ENCODE measurements at places on chromosomes 11 and 22.
A peak's percentile ranks its signal among the peaks of the same experiment; 100 is the strongest.

DNA sequence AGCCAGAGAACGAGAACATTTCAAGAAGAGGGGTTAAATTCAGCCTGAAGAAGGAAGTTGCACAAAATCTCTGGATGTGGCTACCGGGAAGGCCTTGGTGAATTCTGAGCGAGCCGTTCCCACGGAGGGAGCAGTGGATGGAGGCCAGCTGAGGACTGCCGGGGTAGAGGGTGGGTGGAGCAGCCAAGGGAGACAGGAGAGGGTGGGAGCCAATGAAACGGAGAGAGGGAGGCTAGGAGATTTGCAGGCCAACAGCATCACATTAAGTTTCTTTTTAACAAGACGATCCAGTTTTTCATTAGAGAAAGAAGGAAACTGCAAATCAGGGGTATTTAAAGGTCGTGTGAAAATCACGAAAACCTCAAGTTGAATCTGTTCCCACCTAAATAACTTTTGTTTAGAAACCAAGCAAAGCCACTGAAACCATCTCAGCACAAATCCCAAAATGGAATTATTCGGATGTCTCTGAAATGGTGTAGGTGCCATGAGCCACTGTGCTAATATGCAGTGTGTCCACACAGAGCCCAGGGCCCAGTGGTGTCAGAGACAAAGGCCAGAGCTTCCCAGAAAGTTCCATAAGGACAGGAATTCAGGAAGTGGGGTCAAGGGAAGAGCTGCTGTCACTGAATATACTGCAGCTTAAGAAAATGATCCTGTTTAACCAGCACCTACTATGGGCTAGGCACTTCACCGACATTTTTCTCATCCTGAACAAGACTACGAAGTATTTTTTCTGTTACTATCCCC is 59.7 kb upstream of the SLC35C1 start:
- no peak for DNase-seq

DNA sequence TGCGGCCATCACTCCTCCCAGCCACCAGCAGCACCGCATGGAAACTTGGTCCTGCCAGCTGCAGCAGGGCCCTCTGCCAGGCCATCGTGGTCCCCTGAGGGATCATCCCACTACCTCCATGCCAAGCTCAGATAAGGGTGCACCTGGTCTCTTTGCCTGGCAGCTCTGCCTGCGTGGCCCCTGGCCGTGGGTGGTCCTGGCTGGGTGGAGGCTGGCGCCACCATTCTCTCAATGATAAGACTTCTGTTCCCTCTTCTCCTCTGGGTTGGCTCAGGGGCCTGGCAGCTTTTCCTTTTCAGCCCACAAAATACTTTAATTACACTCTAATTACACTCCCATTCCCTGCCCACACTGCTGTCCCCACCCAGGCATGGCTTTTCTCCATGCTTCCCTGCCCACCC is 26.8 kb upstream of the TSKU start:
- no peak for DNase-seq

GRCh38 chr11:112806256-112806655 is 155.0 kb upstream of the NCAM1 start:
- no peak for DNase-seq

- DNase-seq, result no peak
Observed at GRCh38 chr11:116059919-116060318, 555.7 kb upstream of the CADM1 start.

DNA sequence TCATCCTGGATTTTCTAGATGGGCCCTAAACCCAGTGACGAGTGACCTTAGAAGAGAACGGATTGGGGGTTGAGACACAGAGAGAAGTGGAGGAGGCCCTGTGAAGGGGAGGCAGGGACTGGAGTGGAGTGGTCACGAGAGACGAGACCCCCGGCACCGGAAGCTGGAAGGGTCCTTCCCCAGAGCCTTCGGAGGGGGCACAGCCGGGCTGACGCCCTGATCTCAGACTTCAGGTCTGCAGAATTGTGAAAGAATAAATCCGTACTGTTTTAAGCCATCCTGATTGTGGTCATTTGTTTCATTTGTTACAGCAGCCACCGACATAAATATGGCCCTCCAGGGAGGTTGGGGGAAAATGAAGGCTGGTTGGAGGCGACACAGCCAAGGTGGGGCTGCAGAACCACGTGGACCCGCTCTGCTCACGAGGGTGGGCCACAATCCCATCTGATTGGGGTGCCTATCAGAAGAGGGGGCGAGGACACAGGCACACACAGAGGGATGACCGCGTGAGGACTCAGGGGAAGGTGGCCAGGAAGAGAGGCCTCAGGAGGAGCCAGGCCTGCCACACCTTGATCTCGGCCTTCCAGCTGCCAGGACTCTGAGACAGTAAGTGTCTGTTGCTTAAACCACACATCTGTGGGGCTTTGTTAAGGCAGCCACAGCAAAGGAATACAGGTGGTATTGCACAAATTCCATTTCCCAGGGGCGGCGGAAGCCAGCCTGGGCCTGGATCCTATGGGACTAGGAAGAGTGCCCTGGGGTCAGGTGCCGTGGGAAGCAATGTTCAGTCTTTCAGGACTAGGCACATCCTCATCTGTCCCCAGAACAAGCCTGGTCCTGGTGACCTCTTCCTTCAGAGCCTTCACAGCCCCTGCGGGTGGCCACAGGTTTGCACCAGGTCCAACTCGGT is 73.3 kb upstream of the SHANK2 start:
- no peak for DNase-seq

DNA sequence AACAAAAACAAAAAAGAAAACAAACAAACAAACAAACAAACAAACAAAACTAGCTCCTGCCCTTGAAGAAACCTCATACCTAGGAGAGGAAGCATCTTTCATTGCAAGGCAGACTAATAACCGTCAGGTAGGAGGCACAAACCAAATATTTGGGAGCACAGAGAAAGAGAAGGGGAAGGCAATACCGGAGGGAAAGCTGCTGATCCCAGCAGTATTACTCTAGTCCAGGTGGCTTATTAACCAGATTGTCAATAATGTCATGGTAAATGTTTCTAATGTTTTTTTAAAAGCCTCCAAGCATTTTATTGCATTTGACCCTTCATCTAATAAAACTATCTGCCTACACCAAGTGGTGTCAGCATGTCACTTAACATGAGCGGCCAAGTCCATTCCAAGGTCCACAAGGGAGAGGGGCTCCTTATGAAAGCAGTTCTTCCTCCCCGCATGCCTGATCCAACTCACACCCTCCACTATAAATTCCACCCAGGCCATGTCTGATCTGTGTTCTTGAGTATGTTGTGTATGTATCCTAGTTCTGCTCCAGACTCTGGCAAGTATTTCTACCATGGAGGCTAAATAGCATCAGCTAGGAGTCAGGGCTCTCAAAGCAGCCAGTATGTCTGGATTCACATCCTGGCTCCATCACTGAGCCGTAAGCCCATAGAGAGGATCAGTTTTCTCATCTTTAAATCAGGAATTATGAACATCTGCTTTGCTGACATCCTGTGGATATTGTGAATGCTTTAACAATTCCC is 208.1 kb upstream of the TENM4 start:
- no peak for DNase-seq

DNA sequence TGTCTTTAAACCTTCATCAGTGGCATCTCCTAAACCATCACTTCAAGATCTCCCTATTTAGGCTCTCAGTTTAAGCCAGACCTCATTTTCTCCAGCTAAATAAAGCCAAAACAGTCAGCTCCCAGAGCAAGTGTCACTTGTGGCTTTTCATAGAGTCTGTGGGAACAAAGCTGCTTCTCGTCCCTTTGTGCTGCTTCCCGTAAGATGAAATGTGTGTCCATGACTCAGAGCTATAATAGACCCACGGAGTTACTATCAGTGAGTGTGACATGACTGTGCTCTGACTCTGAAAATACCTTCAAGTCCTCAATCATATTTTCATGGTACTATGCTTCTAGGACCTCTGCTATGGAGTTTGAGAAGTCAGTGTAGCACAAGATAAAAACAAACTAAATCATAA is 57.3 kb upstream of the SLN start:
- no peak for DNase-seq

- no peak for DNase-seq
Observed at GRCh38 chr11:78733031-78733430, 158.4 kb upstream of the NARS2 start.

GRCh38 chr11:130737041-130737830 is 179.0 kb downstream of the SNX19 start:
- DNase-seq, result no peak

DNA sequence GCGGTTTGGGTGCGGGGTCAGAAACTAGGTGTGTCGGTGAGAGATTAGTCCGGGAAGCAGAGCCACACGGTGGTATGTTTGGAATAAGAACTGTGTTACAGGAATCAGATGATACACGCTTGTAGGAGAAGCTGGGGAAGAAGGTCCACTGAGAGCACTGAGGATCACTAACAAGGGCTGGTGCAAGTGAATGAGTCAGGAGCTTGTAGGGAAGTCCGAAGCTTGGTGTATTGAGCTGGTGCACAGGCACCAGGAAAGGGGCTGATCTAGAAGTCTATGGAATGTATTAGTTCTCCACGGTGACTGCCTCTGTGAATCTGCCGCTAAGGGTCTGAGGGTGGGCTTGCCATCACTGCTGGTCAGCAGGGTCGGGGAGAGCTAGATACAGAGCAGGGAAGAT is 18.8 kb upstream of the GRK3 start:
- no peak for DNase-seq

DNA sequence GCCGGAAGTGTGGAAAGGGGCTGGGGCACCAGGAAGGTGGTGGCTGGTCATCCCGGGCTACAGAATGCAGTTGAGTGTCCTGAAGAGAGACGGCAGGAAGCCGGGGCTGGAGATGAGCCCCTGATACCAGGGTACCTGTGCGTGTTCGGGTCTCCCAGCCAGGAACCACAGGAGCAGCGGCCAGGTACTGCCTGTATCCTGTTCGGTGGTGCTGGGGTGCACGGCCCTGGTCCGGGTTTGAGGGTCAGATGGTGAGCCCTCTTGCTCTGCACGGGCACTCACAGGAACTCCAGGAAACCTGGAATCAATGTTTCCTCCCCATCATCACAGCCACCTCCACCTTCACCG is 253.1 kb upstream of the B3GAT1 start:
- DNase-seq, result no peak

GRCh38 chr11:49424136-49424535 is 215.7 kb upstream of the FOLH1 start:
- no peak for DNase-seq

DNA sequence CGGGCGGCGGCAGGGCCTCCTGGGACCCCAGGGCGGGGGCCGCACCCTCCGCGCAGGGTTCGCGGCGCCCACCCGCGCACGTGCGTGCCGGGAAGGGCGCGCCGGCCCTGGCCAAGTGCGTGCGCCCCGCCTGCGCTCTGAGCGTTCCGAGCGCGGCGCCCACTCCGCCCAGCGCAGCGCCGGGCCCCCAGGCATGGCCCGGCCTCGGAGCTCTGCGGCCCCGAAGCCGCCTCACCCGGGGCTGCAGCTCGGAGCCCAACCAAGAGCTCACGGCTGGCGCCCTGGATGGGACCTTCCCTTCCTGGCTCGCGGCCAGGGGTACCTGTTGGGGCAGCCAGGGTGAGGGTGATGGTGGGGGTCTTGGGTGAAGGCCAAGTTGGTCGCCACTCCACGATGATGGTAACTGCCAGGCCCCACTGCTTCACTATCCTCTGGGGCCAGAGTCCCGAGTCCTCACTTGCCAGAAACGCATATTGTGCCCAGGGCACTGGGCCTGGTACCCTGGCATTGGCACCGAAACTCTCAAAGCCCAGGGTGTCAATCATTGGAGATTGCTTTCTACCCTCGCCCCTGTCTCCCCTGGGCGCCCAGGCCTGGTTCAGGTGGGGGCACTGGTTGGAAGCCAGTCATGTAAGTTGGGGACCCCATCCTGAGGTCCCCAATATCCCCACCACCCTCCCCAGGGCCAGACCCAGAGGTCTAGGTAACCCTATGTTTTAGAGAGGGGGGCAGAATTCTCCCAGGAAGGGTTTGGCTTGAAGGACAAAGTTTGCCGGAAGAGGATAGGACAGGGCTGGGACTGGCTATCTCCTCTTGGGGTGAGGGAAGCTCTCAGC is 882 bp downstream of the ANO1 start:
- no peak for DNase-seq

DNA sequence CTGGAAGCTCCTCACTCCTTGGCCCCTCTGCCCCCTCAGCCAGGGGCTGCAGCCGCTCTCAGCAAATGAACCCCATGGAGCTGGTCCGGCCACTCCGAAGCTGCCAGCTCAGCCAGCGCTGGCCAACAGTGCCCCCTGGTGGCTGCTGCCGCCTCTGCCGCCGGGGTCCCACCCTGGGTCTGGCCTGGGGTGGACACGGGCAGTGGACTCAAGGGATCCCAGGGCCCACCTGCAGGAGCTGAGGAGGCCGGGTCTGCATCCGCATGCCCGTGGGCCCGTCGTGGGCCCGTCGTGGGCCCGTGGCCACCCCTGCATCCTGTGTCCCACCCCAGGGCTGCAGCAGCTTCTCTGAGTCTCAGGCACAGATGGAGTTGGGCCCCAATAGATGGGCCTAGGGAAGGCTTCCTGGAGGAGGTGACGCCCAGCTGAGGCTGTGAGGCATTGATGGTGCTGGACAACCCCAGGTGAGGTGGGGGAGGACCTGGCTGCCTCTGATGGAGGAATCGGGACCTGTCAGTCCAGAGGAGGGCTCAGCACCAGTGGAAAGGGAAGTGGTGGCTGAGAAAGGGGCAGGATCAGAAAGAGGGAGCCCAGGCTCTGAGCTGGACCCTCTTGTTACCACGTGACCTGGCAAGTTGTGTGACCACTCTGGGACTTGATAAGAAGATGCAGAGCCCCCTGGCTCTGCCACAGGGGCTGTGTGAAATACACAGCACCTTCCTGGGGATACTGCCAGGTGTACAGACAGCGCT is 522.3 kb downstream of the BRD1 start:
- peak; percentile 54 for DNase-seq

DNA sequence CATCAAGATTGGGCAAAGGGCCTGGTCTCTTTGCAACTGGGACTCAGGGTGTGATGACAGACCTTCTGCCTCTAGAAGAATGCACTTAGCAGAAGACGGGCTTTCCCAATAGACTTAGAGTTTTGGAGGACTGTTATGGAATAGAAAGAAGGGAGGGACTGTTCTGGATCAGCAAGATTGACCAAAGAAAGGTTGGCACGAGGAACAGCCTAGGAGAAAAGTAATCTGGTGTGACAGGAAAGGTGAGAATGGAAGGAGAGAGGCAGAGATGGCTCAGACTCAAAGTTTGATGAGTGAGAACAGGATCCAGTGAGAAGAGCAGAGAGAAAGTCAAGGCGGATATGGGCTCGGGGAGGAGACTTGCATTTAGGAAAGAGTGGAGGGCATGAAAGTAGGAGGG is 23.0 kb upstream of the TMEM45B start:
- DNase-seq, result no peak

All from stimulated activated CD8-positive, alpha-beta memory T cell treated with anti-CD3 and anti-CD28 coated beads, Interleukin-2, amount 100 ng/mL, for 48 hours (primary cell).